Endothelial cell of umbilical vein (primary cell): ENCODE measurements at places on chromosomes 6 and 20. TPM values are rescaled to one million over a fixed set of nuclear protein-coding genes. Genes with fewer than 3 reads are reported as not detected.
A peak's percentile ranks its signal among the peaks of the same experiment; 100 is the strongest.

Gene LY6G6C
- total RNA-seq, result 0.35 TPM in 1 of 2 replicates, not detected in the other

Gene ZKSCAN4
- total RNA-seq, result 3.6 and 4.1 TPM in 2 replicates

GRCh38 chr20:32190616-32191415 lies 16.7 kb downstream of the PLAGL2 start:
- DNase-seq, result peak; percentile 10

DNA sequence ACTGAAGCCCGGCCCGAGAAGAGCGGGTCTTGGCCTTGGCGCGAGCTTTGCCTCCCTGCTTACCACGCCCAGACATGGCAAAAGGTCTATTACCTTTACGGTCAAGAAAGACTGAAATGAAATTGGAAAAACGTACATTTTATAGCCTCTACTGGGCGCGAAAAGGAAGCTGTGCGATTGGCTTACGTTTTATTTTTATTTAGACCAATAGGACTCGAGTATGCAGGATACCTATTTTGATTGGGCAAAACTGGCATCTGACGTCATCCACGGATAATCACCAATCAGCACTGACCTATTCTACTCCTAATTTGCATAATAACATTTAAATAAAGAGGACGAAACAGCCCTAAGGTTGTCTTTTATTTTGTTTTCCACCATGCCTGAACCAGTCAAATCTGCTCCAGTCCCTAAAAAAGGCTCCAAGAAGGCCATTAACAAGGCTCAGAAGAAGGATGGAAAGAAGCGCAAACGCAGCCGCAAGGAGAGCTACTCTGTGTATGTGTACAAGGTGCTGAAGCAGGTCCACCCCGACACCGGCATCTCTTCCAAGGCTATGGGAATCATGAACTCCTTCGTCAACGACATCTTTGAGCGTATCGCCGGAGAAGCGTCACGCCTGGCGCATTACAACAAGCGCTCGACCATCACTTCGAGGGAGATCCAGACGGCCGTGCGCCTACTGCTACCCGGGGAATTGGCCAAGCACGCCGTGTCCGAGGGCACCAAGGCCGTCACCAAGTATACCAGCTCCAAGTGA lies 97.4 kb downstream of the OR2B2 start:
- DNase-seq, result peak; percentile 97

DNA sequence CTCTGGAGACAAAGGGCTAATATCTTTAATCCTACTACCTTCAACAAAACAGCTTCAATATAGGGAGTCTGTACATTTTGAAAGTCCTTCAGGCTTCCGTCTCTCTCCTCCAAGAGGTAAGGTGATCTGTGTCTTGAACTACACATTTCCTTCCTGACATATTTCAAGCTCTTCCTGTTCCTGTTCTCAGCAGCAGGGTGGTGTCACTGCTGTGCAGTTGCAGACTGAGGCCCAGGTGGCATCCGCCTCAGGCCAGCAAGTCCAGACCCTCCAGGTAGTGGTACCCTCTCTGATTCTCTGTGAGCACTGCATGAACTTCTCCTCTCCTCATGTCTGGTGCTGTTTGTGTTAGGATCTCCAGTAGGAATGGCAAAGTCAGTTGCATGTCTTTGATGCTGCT lies 7.8 kb downstream of the NFYA start:
- no peak for DNase-seq

- no peak for DNase-seq
Observed at GRCh38 chr20:36113566-36114250, 40.8 kb upstream of the EPB41L1 start.

- DNase-seq, result no peak
Observed at GRCh38 chr6:167996424-167997199, 859 bp upstream of the KIF25 start.
